ENCODE measurements at places on chromosomes 11 and 22. TPM values are rescaled to one million over a fixed set of nuclear protein-coding genes. Genes with fewer than 3 reads are reported as not detected.

GRCh38 chr11:102972853-102973252 lies 17.3 kb upstream of the MMP13 start:
- H3K27ac ChIP-seq: no peak overlapping the region
- no peaks in the 10 kb centered on the region for H3K27me3 ChIP-seq
- peaks cover 14% of the 10 kb centered on the region for H3K4me1 ChIP-seq
- no peak for DNase-seq
- no peaks in the 10 kb centered on the region for H3K36me3 ChIP-seq

The OR6A2 gene
- 0.59 TPM for total RNA-seq

The NFAM1 gene
- total RNA-seq: under 0.01 TPM

DNA sequence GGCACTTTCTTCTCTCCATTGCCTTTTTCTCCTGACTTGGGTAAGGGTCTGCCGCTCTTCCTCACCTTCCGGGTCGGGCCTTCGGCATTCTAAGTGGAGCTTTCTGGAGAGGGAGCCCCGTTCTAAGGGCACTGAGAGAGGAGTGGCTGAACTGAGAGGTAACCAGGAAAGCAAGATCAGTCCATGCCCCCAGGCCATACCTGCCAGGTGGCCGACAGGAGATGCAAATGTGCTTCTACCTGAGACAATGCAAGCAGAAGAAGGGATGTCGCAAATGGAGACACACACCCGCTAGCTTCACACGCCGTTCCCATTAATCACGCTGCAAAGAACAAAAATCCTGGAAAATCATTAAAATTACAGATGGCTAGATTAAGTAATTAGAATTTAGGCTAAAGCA lies 156.4 kb upstream of the TBCEL start:
- no peaks in the 10 kb centered on the region for H3K27me3 ChIP-seq
- no peak overlapping the region for H3K4me3 ChIP-seq
- no peaks in the 10 kb centered on the region for H3K36me3 ChIP-seq
- H3K4me1 ChIP-seq: no peaks in the 10 kb centered on the region

The NRIP3 gene
- total RNA-seq: 6.8 TPM

- peaks cover 10% of the 10 kb centered on the region for H3K4me1 ChIP-seq
- H3K27me3 ChIP-seq: peaks cover 6% of the 10 kb centered on the region
- no peak overlapping the region for H3K27ac ChIP-seq
- H3K36me3 ChIP-seq: no peaks in the 10 kb centered on the region
- no peak overlapping the region for H3K4me3 ChIP-seq
- no peak for DNase-seq
Measured at GRCh38 chr11:64059339-64060140, 23.8 kb downstream of the FLRT1 start.

- H3K36me3 ChIP-seq: no peaks in the 10 kb centered on the region
- no peak overlapping the region for H3K4me3 ChIP-seq
- DNase-seq: no peak
- H3K27ac ChIP-seq: no peak overlapping the region
Measured at GRCh38 chr11:15667127-15667725, 552.5 kb downstream of the INSC start.

DNA sequence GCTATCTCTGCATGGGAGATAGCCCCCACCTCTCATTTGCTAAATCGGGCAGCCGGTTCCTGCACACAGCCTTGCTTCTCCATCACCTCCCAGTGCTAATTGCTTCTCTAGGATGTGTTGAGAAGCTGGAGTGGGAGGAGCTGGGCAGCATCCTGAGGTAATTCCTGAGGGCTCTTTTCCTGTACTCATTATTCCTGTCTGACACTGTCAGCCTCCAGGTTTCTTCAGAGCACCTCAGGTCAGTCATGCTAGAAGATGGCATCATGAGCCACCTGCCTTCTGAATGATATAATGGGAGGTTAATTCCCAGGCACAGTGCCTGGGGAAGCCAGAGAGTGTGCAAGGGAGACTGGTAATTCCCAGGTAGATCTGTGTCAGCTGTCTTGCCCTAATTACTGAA lies 133.0 kb downstream of the RAB38 start:
- no peaks in the 10 kb centered on the region for H3K36me3 ChIP-seq
- H3K27ac ChIP-seq: no peak overlapping the region
- no peak for DNase-seq
- no peaks in the 10 kb centered on the region for H3K4me1 ChIP-seq
- H3K4me3 ChIP-seq: no peak overlapping the region

DNA sequence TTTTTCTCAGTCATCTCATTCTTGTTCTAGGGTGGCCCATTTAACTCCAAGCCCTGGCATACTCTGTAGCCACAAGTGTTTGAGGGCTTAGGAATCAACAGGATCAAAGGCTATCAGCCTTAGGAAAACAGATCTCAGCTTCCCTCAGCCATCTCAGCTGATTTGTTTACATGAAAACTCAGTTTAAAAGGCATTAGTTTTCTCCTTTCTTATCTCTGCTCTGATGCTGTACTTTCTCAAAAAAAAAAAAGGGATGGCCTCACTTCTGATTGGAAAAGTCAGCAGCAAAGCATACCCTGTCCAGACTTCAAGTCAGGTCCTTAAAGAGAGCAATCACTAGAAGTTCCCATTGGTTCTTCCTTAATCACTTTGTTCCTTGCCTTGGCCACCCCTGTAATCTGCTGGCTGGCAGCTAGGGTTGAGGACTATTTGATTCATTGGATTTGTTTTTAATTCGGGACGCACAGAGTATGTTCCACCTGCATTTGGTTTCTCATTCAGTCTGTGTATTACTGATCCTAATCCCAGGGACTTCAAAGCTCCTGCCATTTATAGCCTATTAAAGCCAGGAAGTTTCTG lies 102.8 kb downstream of the EXT2 start:
- H3K4me3 ChIP-seq: no peak overlapping the region
- no peak for DNase-seq
- no peak overlapping the region for H3K27ac ChIP-seq
- no peaks in the 10 kb centered on the region for H3K27me3 ChIP-seq
- no peaks in the 10 kb centered on the region for H3K4me1 ChIP-seq

The LINC01488 gene
- not detected for total RNA-seq

DNA sequence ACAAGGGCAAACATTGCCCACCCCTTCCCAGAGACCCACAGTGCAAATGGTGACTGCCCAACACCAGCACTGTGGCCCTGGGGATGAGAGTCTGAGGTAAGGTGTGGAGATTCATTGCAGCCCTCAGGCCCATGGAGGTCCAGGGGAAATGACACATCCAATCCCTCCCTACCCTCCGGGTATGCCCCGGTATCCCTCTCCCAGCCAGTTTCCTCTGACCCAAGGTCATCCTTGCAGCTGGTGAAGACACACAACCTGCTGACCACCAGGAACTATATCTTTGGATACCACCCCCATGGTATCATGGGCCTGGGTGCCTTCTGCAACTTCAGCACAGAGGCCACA lies 18.9 kb upstream of the UVRAG start:
- H3K36me3 ChIP-seq: no peaks in the 10 kb centered on the region
- no peaks in the 10 kb centered on the region for H3K27me3 ChIP-seq
- no peak overlapping the region for H3K4me3 ChIP-seq
- H3K27ac ChIP-seq: no peak overlapping the region
- peak; percentile 39 for DNase-seq
- H3K4me1 ChIP-seq: peaks cover 3% of the 10 kb centered on the region

- H3K27ac ChIP-seq: no peak overlapping the region
- no peak overlapping the region for H3K4me3 ChIP-seq
- peaks cover 6% of the 10 kb centered on the region for H3K4me1 ChIP-seq
- no peaks in the 10 kb centered on the region for H3K36me3 ChIP-seq
Measured at GRCh38 chr11:71129624-71130023, 122.8 kb downstream of the SHANK2 start.

DNA sequence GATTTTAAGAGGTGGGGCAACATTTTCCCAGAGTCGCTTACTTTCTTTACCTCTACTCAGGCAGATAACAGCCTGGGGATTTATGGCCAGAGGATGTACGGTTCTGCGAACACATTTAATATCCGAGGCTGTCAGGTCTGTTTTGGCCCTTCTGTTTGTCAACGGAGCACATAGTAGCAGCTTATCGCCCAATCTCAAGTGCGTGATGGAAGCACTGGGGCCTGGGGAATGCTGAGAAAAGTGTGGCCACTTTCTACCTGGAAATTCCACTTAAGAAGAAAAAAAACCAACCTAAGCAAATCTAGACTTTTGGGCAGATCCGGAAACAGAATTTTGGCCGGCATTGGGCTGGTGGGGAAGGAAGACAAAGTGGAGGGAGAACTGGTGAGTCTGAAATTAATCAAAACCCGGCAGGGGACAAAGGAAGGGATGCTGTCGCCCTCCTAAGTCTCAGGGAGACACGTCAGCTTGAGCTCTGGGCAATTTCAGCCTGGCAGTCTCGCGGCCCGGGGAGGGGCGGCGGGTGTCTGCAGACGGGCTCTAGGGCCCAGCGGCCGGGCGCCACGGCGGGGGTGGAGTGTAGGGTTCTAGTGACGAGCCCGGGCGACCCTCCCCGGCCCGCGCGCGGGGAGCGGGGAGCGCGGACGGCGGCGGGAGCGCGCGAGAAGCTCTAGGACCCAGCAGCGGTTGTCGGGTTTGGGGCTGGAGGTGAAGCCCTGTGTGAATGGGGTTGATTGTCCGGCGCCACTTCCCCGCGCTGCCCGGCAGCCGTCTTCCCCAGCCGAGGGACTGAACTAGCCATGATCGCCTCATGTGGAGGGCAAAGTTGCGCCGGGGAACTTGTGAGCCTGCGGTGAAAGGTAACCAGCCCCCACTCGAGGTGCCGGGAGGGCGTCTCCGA lies at the start of gene AMOTL1:
Gene AMOTL1, plus strand, starts transcription at position 656 of the 901 bp plus-strand sequence. Its CDS starts 156 bp downstream, at position 812.
- DNase-seq: peak; percentile 95
- H3K4me3 ChIP-seq: peak within 1 kb of the TSS; percentile 91
- no peaks in the 10 kb centered on the region for H3K27me3 ChIP-seq
- peak within 1 kb of the TSS; percentile 74 for H3K27ac ChIP-seq
- no peaks in the 10 kb centered on the region for H3K36me3 ChIP-seq

DNA sequence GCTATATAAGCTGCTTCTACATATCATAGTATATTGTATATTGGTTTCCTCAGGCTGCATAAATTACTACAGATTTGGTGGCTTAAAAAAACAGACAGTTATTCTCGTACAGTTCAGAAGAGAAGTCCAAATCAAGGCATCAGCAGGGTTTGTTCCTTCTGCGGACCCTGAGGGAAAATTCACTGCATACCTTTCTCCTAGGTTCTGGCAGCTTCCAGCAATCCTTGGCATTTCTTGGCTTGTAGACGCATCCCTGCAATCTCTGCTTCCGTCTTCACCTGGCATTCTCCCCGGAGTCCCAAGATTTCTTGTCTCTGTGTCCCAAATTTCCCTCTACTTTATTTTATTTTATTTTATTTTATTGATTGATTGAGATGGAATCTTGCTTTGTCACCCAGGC lies 142.8 kb downstream of the COMMD9 start:
- no peaks in the 10 kb centered on the region for H3K27me3 ChIP-seq
- H3K36me3 ChIP-seq: no peaks in the 10 kb centered on the region
- no peak for DNase-seq
- H3K4me1 ChIP-seq: peaks cover 21% of the 10 kb centered on the region

The PYGM gene
- 0.36 TPM for total RNA-seq

- no peak overlapping the region for H3K4me3 ChIP-seq
- peak; percentile 70 for DNase-seq
- H3K36me3 ChIP-seq: no peaks in the 10 kb centered on the region
Measured at GRCh38 chr11:119626871-119627270, 102.1 kb downstream of the NECTIN1 start.

The OR52I2 gene
- total RNA-seq: not detected

- no peak for DNase-seq
- no peak overlapping the region for H3K27ac ChIP-seq
- no peaks in the 10 kb centered on the region for H3K36me3 ChIP-seq
- H3K27me3 ChIP-seq: peaks cover 2% of the 10 kb centered on the region
- no peak overlapping the region for H3K4me3 ChIP-seq
Measured at GRCh38 chr11:118186346-118187107, 10.1 kb upstream of the SCN2B start.

DNA sequence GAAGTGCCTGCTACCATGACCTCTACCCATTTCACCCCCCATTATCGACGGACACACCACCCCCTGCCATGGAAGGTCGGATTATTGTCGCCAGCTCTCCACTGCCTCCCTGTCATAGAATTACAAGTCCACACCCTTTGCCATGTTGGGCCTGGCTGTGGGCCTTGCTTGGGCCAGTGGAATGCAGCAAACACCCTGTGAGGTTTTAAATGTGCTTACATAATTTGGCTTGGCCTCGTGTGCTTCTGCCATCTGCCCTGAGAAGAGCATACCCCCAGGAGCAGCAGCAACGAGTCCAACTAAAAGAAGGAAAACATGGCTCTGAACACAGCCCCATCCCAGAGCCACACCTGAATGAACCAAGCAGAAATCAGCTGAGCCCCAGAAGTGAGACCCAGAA lies 94.1 kb upstream of the PRDM11 start:
- no peaks in the 10 kb centered on the region for H3K36me3 ChIP-seq
- peaks cover 8% of the 10 kb centered on the region for H3K27me3 ChIP-seq
- H3K27ac ChIP-seq: no peak overlapping the region
- H3K4me1 ChIP-seq: no peaks in the 10 kb centered on the region
- DNase-seq: no peak
- H3K4me3 ChIP-seq: no peak overlapping the region

The SMC1B gene
- not detected for total RNA-seq

The SLC22A25 gene
- total RNA-seq: not detected

DNA sequence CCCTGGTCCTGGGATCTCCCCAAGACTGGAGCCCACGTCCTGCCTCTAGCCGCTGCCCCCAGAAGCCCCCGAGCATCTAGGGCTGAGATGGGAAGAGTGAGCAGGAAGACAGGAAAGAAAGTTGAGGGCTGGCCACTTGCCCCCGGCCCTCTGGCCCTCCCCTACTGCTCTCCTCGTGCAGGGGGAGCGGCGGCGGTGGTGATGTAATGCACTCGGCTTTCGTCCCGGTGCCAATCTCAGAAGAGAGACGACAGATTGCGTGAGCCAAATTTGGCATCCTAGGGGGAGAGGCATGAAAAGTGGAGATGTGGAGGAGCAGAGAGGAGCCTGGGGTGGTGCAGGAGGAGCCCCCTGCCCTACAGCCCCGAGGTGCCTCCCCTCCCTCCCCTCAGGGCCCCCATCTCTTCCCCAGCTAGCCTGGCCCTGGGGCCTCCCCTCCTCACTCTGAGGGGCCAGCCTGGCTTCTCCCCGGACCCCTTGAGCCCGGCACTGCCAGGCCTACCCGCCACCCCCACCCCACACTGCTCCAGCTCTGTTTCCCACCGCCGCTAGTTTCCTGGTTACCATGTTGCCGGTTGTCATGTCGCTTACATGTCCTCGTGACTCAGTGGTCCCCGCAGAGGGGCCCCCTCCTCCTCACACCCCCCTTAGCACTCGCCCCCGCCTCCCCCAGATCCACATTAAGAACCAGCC lies 2.5 kb downstream of the KCNJ4 start:
- peaks cover 70% of the 10 kb centered on the region for H3K27me3 ChIP-seq
- no peak overlapping the region for H3K4me3 ChIP-seq
- no peak overlapping the region for H3K27ac ChIP-seq
- no peaks in the 10 kb centered on the region for H3K36me3 ChIP-seq
- peak; percentile 98 for DNase-seq

DNA sequence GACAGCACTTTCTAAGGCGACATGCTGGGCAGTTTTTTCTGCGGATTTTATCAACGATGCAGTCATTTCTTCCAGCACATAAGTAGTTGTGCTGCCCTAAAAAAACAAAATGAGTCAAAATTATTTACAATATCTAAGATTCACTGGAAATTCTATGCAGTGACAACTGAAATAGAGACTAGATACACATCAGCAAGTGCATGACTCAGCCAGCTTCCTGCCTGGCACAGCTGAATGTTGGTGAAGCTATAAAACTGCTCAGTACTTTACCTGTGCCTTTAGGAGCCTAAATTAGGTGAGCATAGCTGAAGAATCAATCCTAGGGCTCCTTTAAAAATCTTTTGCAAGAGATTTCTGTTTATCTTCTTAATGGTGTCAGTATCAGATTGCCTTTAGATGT lies 37.8 kb downstream of the PGR start:
- no peaks in the 10 kb centered on the region for H3K27me3 ChIP-seq
- no peak overlapping the region for H3K27ac ChIP-seq
- H3K36me3 ChIP-seq: no peaks in the 10 kb centered on the region
- no peak for DNase-seq
- no peaks in the 10 kb centered on the region for H3K4me1 ChIP-seq

- H3K27ac ChIP-seq: no peak overlapping the region
- H3K4me3 ChIP-seq: no peak overlapping the region
Measured at GRCh38 chr11:19646921-19647320, 65.7 kb upstream of the NAV2 start.

All from osteoblast (primary cell).